Stimulated activated memory B cell treated with anti-CD40 and anti-IgM and Interleukin-4, amounts not matched to agents 10 μg/mL and 1 μg/mL and 100 μg/mL, for 72 hours (primary cell): ENCODE measurements at places on chromosomes 6 and 20.

DNA sequence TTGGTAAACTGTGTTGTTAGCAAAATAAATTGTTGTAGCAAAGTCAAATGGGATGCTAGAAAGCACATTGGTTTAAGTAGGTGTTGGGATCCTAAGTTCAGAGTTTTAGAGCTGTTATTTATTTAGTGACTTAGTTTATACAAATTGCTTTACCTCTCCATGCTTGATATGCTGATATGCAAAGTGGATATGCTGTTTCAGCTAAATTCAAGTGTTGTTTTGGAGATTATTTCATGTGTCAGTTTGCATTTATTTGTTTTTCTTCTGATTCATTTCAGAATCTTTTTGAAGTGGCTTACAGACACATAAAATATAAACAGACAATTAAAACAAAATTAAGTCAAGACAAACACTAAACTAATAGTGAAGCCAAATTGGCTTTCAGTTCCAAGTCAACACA is 203.5 kb downstream of the ADGRB3 start:
- ATAC-seq = no peak

DNA sequence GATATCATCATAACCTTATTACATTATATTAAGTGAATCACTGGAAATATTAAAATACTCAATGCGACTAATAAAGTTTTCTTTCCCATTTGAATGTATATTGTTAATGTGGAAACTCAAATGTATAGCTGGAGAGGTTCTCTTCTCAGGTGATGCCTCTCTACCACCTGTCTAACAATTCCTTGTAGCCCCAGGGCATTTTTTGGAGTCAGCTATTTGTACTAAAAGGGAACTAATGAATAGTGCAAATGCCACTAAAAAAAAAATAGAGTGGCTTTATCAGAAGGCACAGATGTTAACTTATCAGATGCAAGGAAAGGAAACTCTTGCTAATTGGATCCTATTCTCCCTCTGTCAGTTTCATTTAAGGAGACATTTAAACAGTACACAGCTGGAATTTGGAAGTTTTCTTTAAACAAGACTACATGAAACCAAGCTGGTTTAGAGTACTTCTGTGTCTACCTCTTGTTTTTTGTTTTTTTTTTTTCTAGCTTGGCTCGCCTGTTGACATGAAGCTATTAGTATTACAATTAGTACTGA is 897.0 kb upstream of the SLC35B3 start:
- no peak for ATAC-seq

GRCh38 chr6:22774129-22774528 is 204.8 kb downstream of the HDGFL1 start:
- ATAC-seq = no peak

GRCh38 chr6:123417535-123417934 is 219.2 kb downstream of the TRDN start:
- no peak for ATAC-seq

- ATAC-seq = peak; percentile 54
Measured at GRCh38 chr6:149934249-149935156, 7.3 kb upstream of the ULBP2 start.

DNA sequence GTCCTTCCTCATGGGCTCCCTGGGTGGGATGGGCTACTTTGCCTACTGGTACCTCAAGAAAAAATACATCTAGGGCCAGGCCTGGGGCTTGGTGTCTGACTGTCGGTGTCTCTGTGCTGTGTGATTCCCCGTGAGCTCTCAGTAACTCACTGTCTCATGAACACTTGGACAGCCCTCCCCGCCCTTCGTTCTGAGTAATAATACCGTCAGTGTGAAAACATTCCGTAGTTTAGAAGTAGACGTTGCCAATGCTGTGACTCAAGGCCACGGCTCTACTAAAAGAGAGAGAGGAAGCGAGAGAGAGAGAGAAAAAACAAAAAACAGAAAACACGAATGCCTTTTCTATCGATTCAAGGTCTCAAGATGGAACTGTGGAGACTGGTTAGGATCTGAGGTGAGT is 31.8 kb downstream of the FITM2 start:
- ATAC-seq = peak; percentile 56

DNA sequence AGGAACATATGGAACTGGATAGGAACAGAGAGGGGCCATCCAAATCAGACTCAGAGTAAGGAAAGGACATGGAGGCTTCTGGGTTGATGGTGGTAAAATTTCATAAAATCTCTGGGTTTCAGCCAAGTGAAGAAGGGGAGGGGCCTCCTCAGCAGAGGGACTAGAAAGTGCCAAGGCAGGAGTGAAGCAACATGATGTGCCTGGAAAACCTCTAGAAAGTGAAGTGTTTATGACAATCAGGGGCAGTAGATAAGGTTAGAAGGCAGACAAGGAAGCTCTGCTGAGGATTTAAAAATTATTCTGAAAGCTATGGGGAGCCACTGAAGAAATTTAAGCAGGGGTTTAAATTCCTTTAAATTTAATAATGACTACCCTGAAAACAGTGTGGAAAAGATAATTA is 126.0 kb upstream of the TENT5A start:
- no peak for ATAC-seq

GRCh38 chr6:116400328-116400727 is 29.6 kb downstream of the DSE start:
- ATAC-seq = no peak

- no peak for ATAC-seq
Measured at GRCh38 chr6:169240125-169240524, 13.5 kb downstream of the THBS2 start.

DNA sequence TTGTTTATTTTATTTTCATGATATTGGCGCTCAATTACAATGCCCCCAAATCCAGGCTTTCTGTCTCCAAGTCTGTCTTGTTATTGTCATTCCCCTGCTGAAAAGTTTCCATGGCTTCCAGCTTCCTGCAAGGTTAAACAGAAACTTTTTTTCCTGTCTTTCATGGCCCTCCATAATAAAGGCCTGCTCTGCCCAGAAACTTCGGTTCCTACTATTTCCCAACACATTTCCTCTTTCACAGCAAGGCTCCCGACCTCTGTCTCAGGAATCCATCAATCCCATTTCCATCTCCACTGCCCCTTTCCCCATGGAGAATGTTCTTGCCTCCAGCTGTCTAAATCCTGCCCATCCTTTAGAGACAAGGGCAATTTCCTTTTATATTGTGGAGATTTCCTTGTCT is 365.2 kb upstream of the JARID2 start:
- no peak for ATAC-seq

DNA sequence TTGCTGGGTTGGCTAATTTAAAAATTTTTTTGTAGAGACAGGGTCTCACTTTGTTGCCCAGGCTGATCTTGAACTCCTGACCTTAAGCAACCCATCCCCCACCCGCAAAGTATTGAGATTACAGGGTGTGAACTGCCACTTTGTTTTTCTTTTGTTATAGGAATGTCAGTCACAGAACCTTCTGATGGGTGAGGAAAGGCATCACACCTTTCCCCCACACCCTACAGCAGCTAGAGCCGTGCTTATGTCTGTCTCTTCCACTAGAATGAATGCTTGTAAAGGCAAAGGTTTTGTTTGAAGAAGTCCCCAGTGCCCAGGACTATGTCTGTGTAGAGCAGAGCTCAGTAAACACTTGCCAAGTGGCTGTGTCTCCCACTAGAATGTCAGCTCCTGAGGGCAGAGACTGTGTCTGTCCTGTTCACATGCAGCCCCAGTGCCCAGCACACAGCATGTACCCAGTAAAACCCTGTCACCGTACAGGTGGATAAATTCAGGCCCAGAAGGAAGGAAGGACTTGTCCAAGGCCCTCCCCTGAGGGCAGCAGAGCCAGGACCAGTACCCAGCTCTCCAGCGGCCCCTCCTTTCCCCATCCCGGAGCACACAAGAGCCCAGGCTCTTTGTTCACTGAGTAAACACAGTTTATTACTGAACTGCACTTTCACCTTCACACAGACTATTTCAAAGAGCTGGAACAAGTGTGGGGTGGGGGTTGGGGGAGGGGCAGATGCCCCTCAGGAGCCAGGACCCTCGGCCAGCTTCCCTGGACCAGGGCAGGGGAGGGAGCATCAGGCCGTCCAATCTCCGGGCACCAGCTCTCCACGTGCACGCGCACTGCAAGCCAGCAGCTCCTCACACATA is 26.4 kb downstream of the COX4I2 start:
- ATAC-seq = no peak

GRCh38 chr6:30883685-30884520 is at the start of gene DDR1:
DDR1 (plus strand) TSS chr6:30884519; CDS start chr6:30888730, 4,211 bp downstream.
- peak; percentile 73 for ATAC-seq

- ATAC-seq = no peak
Measured at GRCh38 chr20:64240243-64241015, 15.1 kb upstream of the PCMTD2 start.

GRCh38 chr6:107668743-107669474 is 155.2 kb downstream of the SCML4 start:
- peak; percentile 95 for ATAC-seq

GRCh38 chr20:55805138-55805537 is 200.2 kb downstream of the CBLN4 start:
- no peak for ATAC-seq

GRCh38 chr6:148223424-148223842 is 119.2 kb upstream of the SASH1 start:
- no peak for ATAC-seq

DNA sequence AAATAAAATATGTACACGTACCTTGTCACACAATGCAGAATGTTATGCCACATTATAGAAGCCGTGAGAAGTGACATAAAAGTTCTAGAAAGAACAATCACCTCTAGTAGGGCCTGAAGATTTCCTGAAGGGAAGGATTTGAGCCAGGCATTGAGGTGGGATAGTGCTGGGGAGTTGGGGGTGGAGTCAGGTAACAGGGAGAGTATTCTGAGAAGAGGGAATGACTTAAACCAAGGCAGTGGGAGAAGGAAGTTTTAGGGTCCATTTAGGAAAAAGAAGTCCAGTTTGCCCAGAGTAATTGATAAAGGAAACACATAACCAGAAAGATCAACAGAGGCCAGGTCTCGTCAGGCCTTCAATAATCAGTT is 262.8 kb downstream of the ARHGAP18 start:
- ATAC-seq = no peak

DNA sequence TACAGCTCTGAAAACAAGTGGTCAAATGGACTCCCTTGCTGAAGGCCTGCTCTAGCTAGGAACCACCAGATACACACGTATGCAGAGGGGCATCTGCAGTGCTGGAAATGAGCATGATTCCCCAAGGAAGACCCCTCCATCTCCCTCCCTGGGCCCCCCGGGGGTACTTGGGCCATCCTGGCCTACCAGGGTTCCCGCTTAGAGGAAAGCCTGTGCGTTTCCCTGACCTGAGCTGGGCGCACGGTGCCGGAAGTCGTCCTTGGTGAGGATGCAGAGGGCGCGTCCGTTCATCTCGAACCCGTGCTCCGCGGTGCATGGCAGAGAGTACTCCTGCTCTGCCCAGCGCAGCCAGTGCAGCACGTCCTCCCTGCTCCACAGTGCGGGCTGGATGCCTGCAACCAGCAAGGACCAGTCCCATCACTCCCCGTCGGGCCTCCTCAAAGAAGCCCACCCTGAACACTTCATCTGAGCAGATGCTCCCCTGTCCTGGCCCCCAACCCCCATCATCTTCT is 11.8 kb downstream of the ETV7 start:
- no peak for ATAC-seq

DNA sequence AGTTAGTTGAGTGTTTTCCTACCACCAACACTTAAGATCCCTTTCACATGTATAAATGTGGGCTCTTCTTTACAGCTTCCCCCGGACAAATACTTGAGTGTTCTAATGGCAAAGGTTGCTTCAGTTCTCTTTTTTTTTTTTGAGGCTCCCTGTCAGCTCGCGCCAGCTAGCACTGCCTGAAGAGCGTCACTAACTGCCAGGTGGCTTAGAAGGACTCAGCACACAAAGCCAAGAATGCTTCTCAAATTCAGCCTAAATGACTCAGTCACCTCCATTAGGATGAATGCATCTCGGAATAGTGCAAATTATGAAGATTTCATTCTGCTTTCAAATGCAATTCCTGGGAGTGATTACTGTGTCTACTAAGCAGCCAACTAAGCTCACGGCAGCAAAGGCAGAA is 150.7 kb upstream of the BTBD3 start:
- no peak for ATAC-seq

- no peak for ATAC-seq
Measured at GRCh38 chr6:85252552-85252951, 197.3 kb upstream of the NT5E start.
